ENCODE measurements at places on chromosomes 5 and 9.

DNA sequence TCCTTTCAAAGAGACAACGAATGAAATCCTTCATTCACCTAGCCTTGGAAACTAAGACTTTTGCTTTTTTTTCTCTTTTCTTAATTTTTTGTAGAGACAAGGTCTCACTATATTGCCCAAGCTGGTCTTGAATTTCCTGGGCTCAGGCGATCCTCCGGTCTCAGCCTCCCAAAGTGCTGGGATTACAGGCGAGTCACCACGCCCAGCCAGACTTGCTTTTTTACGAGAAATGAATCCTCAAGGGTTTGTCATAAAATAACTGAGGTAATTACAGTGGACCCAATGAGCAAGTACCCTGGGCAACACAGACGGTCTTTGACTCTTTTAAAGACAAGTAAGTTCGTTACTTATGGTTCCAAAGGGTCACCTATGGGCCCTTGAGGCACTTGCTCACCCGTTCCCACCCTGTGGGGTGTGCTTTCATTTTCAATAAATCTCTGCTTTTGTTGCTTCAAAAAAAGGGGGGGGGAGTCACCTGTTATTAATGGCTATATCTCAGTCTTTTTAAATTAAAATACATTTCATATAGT is 70.4 kb downstream of the TRPM6 start:
- DNase-seq, result no peak

GRCh38 chr5:121833617-121834016 is 18.1 kb upstream of the FTMT start:
- DNase-seq, result no peak

- no peak for DNase-seq
Observed at GRCh38 chr5:1692381-1692780, 107.3 kb downstream of the MRPL36 start.

DNA sequence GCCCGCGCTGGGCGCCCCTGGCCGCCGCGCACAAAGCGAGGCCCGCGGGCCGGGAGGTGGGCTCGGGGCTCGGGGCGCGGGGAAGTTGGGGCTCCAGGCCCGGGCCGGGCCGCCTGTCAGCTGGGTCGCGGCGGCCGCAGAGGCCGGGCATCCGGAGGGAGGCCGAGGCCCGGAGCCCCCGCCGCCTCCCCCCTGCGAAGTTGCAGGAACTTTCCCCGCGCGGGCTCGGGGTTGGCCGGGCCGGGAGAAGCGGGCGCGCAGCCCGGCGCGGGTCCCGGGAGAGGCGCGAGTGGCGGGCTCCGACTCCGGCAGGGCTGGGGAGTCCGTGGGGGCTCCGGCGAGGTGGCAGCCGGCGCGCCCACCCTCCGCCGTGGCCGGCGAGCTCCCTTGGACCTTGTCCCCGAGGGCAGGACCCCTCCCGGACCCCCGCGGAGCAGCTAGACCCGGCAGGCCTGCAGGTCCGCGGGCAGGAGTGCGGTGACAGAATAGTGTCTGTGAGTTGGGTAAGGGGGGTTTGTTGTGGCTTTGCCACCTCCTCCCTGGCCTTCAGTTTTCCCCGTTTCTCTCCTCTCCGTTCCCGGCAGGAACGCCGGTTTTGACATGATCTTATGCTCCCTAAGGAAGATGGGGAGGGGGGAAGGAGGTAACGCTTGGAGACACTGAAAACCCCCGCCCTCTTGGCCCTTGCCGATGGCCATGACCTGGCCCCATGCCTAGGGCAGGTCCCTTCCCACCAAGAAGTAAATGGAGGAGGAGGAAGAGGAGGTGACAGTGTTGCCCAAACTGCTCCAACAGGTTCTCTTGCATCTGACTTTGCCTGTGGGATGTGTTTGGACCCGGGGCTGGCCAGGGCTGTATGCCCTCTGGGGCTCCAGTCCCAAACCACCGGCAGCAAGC is 942 bp downstream of the PHF2 start:
- DNase-seq, result peak; percentile 34

GRCh38 chr5:158381614-158382160 is 522.7 kb upstream of the CLINT1 start:
- DNase-seq, result no peak

DNA sequence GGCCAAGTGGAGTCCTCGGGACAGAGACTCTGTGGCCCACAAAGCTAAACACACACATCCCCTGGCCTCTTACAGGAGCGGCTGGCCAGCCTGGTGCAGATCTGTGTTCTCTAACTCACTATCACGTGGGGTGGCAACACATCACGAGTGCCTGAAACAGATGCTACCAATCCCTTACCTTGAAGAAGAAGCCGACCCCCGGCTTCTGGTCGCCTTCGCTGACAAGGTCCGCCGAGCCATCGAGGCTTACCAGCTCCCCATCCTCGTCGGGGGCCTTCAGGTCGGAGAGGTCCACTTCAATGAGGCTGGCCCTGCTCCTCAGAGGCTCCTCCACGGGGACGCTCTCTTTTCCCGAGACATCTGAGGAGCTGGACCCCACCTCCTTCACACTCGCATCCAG is 86.7 kb downstream of the CAMSAP1 start:
- no peak for DNase-seq

DNA sequence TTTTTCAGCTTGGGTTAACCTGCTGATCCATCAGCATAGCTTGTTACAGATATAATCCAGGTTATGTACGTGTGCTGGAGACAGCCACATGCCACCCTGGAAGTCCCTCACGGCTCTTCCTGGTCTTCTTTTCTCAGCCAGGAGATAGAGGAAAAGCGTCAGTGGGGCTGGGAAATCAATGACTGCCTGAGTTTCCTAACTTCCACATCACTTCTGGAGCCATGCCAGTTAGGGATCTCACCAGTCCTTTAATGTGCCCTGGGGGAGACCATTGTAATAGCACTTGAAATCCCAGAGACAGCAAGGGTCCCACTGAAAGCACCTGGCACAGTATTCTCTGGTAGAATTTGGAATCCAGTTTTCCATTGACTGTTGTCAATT is 29.2 kb downstream of the ANXA2R start:
- no peak for DNase-seq

- peak; percentile 70 for DNase-seq
Observed at GRCh38 chr5:143404416-143405062, 1.1 kb upstream of the NR3C1 start.

DNA sequence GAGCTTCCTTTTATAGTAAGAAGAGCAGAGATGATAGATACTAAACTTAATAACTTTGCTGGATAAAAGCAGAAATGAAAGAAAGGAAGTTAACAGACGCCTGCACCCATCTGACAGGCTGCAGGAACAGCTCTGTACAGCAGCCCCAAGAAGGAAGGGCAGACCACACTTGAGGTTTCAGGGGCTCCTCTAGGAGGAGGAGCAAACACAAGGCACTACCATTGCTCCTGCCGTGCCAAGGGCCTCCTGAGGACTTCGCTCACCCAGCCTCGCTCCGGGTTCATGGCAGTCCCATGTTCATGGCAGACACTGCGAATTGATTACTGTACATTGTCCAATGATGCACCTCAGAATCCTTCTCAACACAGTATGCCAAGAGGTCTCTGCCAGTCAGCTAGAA is 85.1 kb downstream of the AMBP start:
- no peak for DNase-seq

- DNase-seq, result no peak
Observed at GRCh38 chr5:6188344-6188743, 190.0 kb downstream of the MED10 start.

DNA sequence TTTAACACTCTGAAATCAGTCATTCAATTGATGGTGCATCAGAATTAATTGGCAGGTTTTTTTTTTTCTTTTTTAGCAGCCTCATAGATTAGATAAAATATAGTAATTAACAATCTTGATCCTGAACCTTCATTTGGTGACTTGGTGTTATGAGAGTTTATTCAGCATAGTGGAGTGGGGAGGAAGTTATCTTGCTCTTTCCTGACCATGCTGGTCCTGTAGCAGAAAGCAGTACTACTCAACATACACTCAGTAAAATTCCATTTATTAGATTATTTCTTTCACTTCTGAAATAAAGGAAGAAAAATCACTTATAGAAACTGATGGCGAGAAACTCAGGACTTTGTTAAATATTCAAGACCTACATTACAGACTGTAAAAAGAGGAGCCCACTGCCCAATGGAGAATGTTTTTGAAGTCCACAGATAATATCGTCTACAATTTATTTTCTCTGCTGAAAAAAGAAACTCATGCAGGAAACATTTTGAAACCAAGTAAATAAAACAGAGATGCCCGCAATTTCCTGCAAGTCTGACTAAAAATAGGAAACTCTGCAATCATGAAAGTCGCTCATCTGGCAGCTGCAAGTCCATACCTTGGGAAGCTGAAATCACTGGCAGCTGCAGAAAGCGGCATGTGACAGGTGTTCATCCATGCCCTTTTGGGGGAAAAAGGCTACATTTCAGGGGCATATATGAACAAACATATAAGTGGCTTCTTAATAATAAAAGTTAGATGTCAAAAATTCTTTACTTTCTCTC is 233.2 kb upstream of the RFX3 start:
- DNase-seq, result no peak

- no peak for DNase-seq
Observed at GRCh38 chr9:92071634-92072033, 43.6 kb downstream of the SPTLC1 start.

GRCh38 chr5:58002323-58002722 is 457.6 kb downstream of the PLK2 start:
- no peak for DNase-seq

DNA sequence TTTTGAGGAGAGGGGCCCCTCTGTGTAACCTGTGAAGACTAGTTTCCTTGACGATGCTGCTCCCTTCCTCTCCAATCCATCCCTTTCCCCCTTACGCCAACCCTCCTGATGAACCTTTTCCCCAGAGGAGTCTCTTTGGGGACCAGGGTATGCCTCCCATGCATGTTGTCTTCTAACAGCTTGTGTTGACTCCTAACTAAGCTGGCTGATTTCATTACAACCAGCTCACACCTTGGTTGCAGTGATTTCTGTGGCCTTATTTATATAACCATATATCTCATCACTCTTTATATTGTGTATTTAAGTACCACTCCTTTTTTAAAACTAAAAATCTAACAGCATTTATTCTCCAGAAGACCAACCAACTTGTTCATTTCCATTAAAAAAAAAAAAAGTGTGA is 42.5 kb downstream of the SFXN1 start:
- no peak for DNase-seq

DNA sequence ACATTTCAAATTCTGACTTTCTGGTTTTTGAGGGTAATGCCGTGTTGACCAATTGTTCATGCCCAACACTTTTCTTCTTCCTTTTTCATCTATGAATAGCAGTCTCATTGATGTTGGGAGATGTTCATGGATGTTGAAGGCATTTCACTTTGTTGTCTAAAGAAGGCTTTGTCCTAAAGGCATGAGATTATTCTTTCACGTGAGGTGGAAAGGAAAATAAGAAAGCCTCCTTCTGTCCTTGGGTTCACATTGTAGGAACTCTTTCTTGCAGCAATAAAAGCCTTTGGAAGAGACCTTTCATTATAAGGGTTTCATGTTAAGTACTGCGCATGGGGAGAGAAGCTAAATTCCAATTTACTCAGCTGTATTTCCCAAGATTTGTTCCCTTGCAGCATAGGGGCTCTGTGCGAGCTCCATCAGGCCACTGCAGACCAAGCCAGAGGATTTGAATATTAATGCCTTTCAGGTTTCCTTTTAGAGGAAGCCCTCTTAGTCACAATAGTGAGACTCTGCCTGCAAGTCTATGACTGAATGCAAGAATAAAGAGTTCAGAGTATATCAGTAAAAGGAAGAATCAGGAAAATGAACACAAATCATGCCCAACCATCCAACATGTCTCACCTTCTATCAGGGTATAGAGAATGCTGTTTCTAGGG is 274.6 kb downstream of the TMEM38B start:
- DNase-seq, result no peak

DNA sequence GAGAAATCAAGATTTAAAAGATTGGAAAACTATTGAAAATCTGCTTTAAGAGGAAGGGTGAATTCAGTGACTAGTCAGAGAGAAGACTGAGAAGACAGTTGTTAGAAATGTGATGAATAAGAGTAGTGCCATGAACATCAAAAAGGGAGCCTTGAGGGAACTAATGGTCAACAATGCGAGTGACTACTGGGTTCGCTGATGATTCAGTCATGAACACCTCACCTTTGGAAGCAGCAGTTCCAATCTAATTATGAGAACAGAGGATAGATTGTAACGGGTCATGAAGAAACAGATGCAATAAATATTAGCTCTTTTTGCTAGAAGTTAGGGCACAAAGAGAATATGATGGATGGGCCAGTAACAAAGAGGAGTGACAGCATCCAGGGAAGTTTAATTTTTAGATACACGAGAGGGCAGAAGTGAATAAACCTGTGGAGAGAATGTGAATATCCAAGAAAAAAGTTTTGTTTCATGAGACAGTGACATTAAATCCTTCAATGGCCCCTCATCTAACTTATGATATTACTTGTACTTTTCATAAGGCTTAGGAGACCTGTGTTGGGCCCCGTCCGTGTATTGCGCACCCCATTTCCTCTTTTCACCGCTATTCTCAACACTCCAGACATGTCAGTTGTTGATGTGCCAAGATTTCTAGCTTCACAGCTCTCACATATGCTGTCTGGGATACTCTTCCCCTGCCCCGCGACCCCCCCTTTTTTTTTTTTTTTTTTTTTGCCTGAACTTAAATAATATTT is 23.5 kb upstream of the IFNE start:
- DNase-seq, result no peak

DNA sequence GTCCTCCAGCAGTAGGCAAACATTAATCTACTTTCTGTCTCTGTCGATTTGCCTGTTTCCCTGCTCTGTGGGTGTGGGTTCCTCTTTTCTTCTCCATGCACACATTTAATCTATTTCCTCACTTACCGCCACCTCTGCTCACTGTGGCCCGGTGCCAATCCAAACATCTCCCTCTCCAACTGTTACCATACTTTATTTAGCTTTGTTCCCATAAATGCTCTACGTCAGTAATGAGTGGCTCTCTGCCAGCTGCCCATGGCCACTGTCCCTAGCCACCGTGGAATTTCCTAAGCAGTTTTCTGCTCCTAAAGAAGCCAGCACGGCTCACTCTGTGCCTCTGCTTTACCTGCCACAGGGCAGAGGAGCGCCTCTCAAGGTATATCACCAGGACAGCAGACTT is 19.5 kb upstream of the GOLPH3 start:
- no peak for DNase-seq

GRCh38 chr9:86809759-86810367 is 137.4 kb downstream of the GAS1 start:
- no peak for DNase-seq

DNA sequence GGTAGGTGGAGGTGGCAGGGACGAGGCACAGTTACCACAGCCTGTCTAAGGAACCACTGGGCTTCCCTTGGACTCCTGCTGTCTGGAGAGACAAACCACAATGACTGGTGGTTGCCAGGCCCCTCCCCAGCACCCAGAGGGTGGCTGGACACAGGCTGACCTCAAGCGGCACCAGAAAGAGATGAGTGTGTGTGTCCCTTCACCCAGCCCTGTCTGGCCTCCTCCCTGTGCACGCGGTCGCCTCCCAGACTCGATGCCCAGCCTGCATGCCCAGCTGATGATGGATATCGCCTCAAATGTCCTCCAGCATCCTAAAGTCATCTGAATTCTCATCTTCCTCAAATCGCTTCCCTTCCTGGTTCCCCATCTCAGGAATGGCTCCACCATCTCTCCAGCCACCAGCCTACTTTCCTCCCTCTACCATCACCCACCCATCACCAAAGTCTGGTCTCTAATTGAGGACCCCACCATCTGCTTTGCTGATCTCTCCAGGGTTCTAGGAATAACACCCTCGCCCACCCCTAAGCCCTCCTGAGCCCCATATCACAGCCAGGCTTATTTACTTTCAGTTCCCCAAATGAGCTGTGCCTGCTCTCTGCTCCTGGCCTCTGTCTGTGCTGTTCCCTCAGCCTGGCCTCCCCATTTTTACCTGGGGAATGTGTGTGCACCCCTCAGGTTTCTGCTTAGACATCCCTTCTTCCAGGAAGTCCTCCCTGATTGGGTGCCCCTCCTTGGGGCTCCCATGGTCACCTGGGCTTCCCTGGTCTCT is 52.5 kb upstream of the GGTA1 start:
- DNase-seq, result no peak
